ENCODE measurements at places on chromosomes 12 and 14.

DNA sequence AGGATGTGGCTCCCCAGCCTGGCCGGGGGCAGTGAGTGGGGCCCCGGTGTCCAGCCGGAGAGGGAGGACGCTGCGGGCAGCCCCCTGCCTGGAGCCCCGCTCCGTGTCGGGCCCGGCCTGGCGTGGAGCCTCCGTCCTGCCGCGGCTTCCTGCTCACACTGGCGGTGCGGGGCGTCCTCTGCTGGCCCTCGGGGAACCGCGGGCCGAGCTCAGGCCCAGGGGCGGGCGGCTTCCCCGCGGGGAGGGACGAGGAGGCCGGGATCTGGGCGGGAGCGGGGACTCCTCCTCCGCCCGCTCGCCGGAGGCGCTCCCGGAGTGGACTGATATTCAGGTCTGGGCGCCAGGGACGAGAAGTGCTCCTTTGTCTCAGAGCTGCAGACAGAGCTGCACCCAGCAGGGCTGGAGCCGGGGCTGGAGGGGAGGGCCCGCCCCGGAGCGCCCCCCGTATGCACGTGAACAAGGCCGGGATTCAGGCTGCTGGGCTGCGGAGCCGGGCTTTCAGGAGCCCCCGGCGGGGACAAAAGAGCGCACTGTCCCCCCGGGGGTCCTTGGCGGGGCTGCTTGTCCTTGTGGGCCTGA is 2.2 kb downstream of the MMP17 start:
- peak; percentile 60 for DNase-seq

DNA sequence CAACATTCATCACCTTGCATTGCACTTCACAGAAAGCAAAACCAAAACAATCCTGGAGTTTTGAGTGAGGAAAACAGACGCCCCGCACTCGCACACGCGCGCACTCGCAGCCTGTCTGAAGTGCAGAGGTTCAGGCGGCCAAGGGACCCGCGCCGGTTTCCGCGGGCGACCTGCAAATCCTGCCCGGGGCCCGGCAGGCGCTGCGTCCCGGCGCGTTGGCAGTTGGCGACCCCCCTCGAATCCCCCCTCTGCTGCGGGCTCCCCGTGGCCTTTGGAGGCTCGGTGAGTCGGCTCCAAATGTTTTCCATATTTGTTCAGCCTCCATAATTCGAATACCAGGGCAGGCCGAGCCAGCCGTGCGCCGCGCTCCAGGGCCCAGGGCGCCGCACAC is at the start of gene SSPN:
Gene SSPN (plus strand): TSS at position 324 of the 391 bp plus-strand sequence. CDS start 100 bp downstream, outside the sequence.
- DNase-seq, result peak; percentile 79

GRCh38 chr12:6452245-6452943 is 552 bp downstream of the TAPBPL start:
- DNase-seq, result peak; percentile 54

GRCh38 chr12:92961949-92962348 is 32.9 kb upstream of the EEA1 start:
- no peak for DNase-seq

DNA sequence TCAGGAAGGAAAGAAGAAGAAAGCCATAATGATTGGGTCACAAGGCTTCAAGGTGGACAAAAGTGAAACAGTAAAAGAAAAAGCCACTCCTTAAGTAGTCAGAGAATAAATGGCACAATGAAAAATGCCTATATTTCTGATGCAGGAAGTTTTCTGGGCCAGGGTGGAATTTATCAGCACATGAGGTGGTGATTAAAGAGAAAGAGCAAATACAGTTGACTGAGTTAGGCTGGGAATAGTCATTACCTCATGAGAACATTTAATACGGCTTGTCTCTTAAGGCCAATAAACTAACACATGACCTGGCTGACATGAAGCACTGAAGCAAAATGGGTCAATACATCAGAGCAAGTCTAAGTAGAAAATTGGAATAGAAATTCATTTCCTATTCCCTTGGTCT is 499.7 kb downstream of the TMTC2 start:
- DNase-seq, result no peak

DNA sequence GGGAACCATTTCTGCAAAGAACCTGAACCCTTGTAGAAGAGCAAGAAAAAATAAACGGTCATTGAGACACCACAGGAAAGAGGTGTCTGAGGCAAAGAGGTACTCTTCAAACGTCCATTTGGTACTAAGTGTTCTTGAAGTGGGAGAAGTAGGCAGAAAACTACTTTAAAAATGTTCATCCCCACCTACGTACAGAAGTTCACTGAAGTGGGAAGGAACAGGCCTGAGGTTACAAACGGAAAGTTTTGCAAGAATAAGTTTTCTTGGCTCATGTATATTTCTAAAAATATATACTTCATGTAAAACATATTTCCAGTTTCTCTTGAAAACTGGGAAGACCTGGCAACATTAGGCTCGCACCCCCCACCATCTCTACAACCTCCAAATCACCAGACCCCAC is 61.2 kb downstream of the STXBP6 start:
- DNase-seq, result no peak

DNA sequence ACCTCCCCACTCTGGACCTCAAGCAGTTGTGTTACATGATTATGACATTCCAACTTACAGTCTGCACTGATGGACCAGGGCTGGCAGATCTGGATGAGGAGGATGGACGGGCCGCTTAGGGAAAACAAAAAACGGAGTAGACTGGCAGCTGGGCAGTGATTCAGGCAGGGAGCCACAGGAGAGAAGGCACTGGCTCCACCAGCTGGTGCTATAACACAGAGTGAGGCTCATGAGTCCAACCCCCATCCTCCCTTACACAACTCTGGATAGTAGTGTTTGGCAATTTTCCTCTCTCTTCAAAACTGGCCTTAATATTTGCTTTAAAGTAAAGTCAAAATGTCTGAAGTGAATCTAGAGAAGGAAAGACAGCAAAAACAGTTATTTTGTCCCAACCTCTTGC is 9.7 kb upstream of the RIC8B start:
- no peak for DNase-seq

DNA sequence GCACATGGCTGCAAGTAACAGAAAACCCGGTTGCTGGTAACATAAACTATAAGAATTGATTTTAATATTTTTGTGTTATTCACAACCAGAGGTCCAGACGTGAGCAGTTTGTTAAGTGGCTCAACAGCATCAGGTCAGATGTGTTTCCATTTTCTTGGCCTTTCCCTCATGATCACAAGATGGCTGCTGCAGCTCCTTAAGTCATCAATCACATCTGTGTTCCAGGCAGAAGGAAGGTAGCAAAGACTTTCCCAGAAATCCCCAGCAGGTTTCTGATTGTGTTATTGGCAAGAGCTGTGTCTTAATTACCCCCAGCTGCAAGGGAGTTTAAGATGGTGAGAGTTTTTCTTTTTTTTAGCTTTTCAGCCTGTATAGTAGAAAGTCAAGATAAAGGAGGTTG is 40.4 kb upstream of the MYL2 start:
- no peak for DNase-seq

GRCh38 chr14:77145975-77146740 is 4.6 kb upstream of the ZDHHC22 start:
- no peak for DNase-seq

DNA sequence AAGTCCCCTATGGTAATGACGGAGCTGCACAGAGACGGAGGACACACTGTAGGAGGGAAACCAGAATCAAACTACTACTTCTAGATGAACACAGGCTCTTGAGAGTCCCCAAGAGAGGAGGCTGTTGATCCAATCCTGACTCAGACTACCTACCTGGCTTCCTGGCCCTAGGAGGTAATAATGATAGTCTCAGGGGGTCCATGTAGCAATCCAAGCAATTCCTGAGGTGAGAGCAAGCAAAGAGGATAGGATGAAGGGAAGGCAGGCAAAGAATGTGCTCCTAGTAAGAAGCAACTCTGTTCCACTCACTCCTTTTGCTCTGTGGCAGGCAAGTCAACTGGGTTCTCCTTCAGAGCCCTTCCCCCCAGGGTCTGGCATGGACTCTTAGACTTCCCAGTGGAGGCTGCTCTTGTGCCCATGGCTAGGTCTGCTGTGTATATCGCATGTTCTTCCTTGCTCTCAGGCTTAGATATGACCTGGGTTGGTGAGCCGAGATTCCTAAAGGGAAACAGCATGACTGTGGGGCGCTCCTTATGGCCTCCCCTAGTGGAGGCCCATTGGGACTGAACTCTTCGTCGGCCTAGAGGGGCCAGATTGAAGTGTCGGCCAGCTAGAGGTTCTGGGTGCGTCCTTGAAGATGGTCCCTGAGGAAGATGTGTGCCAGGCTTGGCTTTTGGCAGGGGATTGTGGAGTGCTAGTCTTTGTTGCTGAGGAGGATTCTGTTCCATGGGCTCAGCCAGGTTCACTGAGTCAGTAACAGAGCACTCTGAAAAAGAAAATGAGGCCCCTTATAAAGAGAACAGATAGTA is 2.1 kb downstream of the TINF2 start:
- peak; percentile 13 for DNase-seq

DNA sequence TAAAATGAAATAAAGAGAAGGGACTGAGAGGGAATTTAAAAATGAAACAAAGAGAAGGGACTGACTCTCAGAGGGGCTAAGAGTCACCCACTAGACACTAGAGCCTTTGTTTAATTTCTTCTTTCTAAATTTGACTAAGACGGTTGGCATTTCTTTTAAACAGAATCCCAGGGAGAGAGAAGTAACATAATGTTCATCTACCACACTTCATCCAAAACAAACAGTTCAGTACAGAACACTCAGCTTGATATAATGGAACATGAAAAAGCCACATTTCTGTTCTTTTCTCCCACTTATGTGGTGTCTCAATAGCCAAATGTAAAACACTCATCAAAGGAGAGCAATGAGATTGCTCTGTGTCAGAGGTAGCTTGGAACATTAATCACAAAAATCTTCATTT is 10.1 kb upstream of the NT5DC3 start:
- no peak for DNase-seq

- DNase-seq, result no peak
Measured at GRCh38 chr12:45331552-45331951, 115.7 kb downstream of the ANO6 start.

DNA sequence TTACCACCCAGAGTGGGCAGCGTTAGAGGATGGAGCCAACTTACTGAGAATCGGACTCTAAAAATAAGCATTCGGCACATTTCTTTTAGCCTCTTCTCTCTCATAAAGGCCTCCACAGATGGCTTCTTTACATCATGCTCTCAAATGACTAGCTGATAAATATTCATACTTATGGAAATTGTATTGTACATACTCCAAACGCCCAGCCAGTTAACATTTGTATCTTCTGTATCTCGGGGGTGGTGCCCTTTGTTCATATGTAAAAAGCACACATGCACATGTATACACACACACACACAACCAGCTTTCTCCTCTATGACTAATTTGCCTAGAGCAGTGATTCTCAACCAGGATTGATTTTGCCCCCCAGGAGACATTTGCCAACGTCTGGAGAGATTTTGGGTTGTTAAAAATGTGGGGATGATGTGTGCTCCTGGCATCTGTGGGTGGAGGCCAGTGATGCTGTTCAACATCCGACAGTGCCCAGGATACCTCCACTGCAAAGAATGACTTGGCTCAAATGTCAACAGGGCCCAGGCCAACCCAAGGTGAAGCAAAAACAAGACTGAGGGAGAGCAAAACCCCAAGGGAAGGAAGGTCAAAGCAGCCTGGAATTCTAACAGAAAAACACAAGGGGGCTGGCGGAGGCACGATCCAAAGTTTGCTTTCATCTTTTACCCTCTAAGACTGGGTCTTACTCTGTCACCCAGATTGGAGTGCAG is 15.2 kb upstream of the CDK2AP1 start:
- no peak for DNase-seq

GRCh38 chr12:95653771-95654546 is 102.7 kb upstream of the USP44 start:
- DNase-seq, result peak; percentile 33

DNA sequence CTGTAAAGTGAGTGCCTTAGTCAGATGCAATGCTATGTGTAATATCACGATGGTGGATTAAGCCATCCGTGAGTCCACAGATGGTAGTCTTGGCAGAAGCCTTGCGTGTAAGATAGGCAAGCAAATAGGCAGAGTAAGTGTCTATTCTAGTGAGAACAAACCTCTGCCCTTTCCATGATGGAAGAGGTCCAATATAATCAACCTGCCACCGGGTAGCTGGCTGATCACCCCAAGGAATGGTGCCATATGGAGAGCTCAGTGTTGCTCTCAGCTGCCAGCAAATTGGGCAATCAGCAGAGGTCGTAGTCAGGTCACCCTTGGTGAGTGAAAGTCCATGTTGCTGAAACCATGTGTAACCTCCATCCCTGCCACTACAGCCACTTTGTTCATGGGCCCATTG is 371.2 kb upstream of the LRFN5 start:
- DNase-seq, result no peak

DNA sequence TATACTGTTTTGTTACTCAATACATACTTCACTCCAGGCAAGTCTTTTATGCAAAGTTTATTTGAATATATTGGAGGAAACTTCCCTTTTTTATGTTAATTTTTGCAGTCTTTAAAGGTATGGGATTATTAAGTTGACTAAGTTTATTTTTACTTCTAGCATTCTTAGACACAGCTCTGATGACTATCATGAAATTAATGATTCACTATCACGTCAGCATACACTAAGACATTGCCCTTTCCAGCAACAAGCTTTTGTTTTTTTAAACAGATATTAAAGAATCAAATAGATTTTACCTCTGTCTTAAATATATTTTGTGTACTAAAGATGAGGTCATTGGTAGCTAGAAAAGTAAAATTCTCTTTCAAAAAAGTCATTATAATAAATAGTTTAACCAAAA is 52.1 kb downstream of the DERA start:
- no peak for DNase-seq

GRCh38 chr14:57171363-57171762 is 97.3 kb downstream of the EXOC5 start:
- DNase-seq, result no peak

GRCh38 chr12:31029468-31029867 is 44.2 kb upstream of the DDX11 start:
- DNase-seq, result no peak

GRCh38 chr12:26941215-26941594 is 2.9 kb downstream of the FGFR1OP2 start:
- no peak for DNase-seq

DNA sequence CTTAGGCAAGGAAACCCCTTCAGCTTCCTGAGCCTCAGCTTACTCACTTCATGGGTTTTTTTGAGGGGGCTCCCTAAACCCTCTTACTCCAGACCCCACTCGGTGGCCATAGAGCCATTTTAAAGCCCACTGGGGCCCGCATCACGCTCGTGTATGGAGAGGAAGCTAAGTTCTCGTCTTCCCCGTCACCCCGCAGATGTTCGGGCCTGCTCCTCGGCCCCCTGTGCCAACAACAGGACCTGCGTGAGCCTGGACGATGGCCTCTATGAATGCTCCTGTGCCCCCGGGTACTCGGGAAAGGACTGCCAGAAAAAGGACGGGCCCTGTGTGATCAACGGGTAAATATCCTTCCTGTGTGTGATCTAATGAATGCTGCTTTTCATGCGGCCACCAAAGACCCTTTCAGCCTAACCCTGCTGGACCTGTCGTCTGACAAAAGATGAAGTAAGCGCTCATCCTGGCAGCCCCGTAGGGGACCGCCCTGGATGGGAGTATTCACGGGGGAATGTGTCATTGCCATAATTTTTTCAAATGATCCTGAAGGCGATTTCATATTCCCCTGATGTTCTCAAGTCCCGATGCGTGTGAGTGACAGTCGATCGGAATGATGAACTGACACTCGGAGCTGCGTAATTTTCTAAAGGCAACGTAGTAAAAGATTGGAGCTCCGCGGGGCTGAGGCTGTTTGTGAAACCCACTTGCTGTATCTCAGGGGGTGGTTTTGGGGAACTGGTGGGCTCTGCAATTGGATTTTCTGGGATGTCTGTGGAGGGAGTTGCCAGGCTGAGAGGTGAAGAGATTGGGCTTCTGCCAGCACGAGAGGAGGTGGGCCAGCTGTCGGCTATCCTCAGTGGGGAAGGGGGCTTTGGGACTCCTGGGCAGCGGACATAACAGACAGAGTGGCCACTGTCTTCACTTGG is 5.4 kb downstream of the DLK1 start:
- DNase-seq, result no peak

All from body of pancreas (tissue), 4 donors.